ENCODE measurements at places on chromosomes 12 and 14. TPM values are rescaled to one million over a fixed set of nuclear protein-coding genes. Genes with fewer than 3 reads are reported as not detected.

Gene RNF212B
- total RNA-seq: not detected

Gene TAS2R19
- 7.8 TPM for total RNA-seq

Gene FZD10
- not detected for total RNA-seq

Gene CLMN
- 0.43 TPM for total RNA-seq

Gene OR4E2
- not detected for total RNA-seq

Gene SERPINA4
- total RNA-seq: not detected

Gene SLC5A8
- not detected for total RNA-seq

Gene ANG
- total RNA-seq: 1.7 TPM

Gene LPAR5
- total RNA-seq: not detected

Gene AMDHD1
- total RNA-seq: not detected

Gene GSC
- not detected for total RNA-seq

Gene MORN3
- 0.32 TPM for total RNA-seq

Gene AQP2
- total RNA-seq: not detected

Gene NYNRIN
- 11.6 TPM for total RNA-seq

Gene DLGAP5
- total RNA-seq: 17.4 TPM

Data from fibroblast of villous mesenchyme (primary cell).